K562 (cell line): ENCODE measurements at places on chromosomes 2 and 18.

GRCh38 chr2:152284398-152284797 lies 50.6 kb upstream of the FMNL2 start:
- DNase-seq = no peak

DNA sequence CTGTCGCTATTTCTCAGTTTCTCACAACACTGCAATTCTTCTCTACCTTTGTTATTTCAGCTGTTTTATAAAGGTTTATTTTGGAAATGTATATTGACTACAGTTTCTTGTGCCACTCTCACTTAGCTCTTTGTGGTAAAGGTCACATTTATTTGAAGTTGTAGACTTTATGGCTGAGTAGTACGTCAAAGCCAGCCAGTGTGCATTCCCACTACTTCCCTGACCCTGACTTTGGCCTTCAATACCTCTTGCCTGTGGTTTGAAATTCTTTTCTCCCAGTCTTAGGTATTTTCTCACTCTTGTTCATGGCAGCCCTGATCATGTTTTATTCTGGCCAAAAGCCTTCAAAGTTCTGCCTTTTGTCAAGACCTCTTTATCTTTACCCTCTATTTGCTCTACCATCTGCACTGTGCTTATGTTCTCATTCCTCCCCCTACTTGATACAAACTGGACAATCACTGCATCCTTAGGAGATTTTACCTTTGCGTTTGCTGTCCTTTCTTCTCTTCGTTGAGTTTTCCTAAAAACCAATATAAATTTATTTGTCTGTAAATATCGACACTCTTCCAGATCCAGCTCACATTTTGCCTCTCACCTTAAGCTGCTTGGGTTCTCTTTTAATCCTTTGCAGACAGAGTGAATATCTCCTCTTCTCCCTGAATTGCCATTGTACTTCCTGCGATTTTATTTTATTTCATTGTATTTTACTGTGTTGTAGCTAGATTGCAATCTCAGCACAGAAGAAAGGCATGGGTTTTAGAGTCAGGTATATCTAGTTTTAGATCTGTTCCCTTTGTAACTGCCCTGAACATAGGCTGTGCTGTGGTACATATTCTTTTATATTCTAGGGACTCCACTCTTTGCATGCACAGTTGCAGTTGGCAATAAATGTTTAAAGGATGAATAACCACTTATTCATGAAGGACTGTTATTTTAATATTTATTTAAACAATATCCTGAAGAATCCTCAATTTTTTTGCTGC lies 31.2 kb downstream of the GULP1 start:
- DNase-seq = no peak

DNA sequence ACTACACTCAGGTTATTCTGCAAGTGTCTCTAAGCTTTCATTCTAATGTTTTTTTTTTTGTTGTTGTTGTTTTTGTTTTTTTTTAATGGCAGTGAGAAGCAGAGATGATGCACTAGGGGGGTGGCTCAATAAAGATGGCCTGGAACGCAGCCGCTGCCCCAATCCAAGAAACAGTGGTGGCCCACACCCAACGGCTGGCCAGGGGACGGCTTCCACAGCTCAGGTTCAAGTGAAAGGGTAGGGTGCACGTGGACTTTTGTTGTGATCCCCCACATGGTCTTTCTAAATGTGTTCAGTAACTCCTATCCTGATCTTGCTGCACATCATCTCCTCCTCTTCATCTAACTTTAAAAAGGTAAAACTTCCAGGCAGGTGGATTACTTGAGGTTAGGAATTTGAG lies 190.1 kb downstream of the NDUFA10 start:
- no peak for DNase-seq

DNA sequence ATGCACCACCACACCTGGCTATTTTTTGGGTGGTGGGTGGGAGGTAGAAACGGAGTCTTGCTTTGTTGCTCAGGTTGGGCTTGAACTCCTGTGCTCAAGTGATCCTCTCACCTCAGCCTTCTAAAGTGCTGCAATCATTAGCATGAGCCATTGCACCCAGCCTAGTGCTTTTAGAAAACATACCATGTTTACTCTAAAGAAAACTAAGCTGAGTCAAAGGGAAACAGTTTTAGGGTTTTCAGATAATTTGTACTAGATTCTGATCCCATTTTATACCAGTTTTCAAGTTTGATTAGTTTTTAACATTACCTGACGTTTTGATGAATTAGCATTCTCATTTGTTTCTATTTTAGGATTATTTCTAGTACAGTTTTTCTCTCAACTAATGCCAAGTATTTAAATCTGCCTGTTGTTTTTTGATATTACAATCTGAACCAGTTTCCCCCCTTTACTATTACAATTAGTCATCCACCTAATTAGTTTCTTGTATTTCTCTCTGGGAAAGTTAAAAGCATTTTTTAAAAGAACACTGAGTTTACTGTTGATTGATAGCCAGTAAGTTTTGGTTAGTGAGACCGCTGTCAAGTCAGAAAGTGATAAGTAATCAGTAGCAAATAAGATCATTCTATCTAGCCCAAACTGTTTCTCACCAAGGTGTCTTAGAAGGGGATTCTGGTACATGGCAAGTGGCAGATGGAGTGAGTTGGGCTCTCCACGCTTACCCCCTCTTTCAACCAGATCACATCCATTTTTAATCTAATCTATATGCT lies 24.2 kb upstream of the TBR1 start:
- no peak for DNase-seq

- no peak for DNase-seq
Measured at GRCh38 chr18:40852406-40852805, 1102.6 kb upstream of the PIK3C3 start.

DNA sequence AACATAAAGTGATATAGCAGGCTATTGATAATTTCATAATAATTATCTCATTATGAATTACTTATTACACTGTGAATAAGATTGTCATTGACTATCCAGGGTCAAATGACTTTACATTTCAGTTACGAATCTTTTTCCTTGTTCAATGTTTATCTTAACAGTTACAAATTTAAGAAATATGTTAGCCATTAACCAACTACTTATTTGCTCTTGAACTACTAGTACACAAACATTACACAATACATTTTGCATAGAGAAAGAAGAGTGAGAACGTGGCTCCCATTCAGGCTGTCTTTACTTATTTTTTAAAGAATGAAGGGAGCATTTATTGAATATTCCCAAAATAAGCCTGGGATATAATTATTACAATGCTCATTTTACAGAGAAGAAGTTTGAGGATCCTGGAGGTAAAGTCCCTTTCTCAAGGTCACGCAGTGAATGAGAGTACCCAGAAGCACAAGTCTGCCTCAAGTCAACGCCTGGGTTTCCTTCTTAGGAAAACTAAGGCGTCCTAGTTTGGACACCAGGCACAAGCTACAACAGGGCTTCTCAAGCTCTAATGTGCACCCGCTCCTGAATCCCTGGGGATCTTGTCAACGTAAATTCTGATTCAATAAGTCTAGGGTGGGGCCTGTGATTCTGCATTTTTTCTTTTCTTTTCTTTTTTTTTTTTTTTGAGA lies 164.2 kb downstream of the FIGN start:
- DNase-seq = no peak

GRCh38 chr2:65382776-65383357 lies 49.5 kb downstream of the SPRED2 start:
- peak; percentile 87 for DNase-seq

GRCh38 chr18:78582898-78583738 lies 396.5 kb upstream of the SALL3 start:
- DNase-seq = no peak

DNA sequence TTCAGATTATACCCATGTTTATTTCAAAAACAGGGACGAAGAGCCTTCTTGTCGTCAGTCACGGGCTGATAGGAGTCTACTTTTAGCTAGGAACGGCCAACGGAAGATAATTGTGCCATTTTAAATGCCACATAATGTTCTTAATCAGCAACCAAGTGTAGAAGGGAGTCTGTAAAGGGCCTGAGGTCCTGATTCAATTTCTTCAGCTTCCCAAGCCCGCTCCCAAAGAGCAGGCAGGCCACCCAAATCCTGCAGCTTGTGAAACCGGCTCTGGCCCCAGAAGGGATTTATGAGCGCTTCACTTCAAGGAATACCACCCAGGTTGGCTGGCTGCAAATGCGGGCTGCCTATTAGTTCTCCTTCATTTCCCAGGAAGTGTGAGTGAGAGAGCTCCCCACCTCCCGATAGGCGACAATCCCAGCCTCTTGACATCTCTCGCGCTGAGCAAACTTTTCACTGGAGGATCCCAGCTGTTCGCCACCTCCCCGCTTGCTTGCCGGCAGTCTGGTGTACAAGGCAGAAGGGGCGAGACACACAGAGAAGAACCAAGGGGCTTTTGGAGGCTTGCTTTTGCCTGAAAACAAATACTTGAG lies 272.9 kb downstream of the CDH20 start:
- no peak for DNase-seq

GRCh38 chr2:105711394-105711793 lies 33.3 kb upstream of the NCK2 start:
- no peak for DNase-seq

DNA sequence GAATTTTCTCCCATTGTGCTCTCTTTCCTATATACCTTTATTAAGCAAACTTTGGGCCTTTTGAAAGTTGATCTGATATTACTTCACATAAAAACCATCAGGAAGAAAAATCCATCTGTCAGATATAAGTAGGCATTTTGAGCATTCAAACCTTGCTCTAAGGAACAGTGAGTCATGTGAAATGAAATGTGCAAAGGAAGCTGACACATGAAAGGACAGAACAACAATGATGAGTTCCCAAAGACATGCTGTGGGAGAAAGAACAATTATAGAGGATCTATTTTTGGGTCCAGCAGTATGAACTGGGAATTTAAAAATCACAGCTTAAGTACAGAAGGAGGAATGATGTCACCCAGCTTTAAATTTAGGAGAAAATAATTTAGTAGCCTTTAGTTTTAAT lies 18.1 kb downstream of the CALCRL start:
- DNase-seq = no peak

- no peak for DNase-seq
Measured at GRCh38 chr2:32904751-32905150, 42.0 kb upstream of the LTBP1 start.

DNA sequence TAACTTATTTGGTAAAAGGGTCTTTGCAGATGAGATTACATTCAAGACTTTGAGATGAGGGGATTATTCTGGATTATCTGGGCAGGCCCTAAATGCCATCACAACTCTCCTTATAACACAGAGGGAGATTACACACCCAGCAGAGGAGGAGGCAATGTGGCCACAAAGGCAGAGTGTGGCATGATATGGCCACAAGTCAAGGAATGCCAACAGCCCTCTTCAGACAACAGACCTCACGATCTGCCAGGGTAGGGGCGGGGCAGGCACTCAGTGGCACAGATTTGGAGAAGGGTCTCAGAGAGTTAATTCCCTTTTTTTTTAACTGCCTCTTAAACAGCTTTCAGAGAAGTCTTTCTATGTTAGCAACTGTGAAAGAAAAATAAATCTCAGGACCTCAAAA lies 96.9 kb downstream of the CYP26B1 start:
- DNase-seq = no peak

DNA sequence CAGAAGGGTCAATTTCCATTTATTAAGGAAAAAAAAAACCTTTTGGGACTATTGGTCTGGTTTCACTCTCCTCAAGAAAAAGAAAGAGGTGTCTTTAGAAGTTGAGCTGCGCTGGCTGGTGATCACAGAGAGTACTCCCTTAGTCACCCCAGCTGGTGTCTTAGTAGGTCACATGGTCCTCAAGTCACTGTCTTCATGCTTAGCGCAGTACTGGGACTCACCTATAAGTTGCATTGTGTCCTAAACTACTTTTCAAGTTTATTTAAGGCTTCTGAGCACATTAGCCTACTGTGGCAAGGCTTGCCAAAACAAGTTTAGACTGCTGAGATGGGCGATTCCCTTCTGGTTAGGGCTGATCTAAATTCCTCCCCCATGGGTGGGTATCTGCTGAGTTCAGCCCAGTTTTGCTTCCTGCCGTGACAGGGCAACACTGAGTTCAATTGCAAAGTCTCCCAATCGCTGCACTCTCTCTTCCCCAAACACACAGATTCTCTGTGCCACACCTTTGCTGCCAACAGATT lies 824.9 kb upstream of the CRIM1 start:
- DNase-seq = no peak

GRCh38 chr2:97713296-97714083 lies at the start of gene ZAP70:
ZAP70 (plus strand) TSS chr2:97713576; CDS start chr2:97724037, 10,461 bp downstream.
- DNase-seq = no peak
